ENCODE measurements at places on chromosomes 1 and 21.

- no peak for DNase-seq
Observed at GRCh38 chr1:94070865-94071264, 50.1 kb downstream of the ABCA4 start.

GRCh38 chr1:76659171-76659940 is 207.9 kb upstream of the ST6GALNAC5 start:
- no peak for DNase-seq

DNA sequence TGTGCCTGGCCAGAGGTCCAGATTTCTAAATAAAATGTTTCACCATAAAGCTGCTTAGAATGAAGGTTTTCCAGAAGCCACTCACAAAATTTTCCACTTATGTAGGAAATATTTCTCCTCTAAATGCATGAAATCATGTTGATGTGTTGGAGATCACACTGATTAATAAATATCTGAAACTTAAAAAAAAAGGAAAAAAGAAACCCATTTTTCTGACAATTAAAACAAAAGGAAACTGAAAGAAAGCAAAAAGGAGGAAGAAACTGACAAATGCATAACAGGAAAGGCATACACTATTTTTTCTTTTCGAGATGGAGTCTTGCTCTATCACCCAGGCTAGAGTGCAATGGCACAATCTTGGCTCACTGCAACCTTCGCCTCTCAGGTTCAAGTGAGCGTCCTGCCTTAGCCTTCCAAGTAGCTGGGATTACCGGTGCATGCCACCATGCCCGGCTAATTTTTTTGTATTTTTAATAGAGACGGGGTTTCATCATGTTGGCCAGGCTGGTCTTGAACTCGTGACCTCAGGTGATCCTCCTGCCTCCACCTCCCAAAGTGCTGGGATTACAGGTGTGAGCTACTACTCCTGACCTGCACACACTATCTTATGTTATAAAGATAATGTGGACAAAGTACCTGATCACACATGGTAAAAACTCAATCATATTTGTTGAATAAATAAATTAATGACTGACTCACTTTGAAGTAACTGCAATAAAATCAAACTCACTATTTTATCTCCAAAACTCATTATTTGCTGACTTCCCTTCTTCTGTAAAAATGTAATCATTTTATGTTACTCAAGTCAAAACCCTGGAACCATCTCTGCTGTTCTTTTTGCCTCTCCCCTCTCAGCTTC is 149.8 kb upstream of the NR5A2 start:
- DNase-seq, result no peak

DNA sequence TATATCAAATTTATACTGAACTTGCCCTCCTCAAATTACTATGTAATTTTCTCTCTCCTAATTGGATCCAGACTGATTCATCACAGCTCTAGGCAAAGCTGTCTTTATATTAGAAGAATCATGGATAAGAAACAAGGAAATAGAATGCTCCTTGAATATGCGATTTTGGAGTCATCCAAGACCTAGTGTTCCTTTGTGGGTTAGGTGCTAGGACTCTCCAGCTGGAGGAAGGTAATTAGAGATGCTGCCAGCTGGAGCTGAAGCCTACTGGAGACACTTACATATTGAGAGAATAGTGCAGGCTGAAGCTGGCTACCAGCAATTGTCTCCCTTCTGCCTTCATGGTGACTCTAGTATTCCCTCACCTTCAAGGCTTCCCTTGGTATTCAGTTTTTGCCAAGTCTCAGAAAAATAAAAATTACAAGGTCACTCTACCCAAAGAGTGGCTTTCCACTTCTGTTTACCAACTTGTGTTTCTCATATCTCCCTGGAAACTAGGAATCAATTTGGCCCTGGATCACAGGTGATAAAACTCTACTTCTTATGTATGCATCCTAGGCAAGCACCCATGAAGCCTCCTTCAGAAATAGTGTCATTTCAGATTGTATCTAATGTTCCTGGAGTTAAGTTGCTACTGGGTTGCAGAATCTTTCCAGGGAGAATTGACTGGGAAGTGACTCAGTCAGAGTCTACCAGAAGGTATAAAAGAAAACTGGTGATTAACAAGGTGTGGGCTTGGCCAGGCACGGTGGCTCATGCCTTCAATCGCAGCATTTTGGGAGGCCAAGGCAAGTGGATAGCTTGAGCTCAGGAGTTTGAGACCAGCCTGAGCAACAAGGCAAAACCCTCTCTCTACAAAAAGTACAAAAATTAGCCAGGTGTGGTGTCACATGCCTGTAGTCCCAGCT is 24.4 kb upstream of the DOCK7 start:
- DNase-seq, result no peak

DNA sequence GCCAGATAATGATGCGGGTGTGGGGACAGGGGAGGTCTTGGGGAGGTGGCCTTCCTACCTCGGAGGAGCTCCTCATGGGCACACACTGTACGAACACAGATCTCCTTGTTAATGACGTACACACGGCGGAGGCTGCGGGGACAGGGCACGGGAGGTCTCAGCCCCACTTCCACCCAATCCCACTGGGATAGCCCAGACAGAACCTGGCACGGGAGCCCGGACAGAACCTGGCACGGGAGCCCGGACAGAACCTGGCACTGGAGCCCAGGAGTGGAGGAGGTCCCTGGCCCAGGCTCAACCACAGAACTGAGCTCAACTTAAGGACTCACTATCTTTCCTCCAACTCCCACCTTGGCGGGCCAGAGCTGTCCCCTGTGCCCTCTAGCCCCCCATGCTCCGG is 5.2 kb downstream of the MFAP2 start:
- DNase-seq, result no peak

- peak; percentile 54 for DNase-seq
Observed at GRCh38 chr1:61202854-61203598, 120.7 kb downstream of the NFIA start.

GRCh38 chr1:25800703-25801377 is 847 bp downstream of the SELENON start:
- DNase-seq, result no peak

DNA sequence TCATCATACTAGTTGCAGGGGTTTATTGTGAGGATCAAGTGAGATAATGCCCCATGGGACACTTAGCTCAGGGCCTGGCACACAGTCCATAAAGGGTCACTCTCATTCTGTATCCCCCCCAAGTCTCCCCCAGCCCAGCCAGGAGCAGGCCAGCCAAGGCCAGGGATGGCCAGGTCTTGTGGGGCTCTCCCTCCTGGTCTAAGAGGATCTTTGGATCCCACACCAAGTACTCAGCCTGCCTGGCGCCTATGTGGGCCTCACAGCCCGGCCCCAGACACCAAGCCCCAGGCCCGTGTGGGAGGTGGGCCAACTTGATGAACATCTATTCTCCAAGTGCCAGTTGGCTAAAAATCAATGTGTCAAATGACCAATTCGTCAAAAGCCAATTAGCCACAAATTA is 117.8 kb downstream of the GLIS1 start:
- no peak for DNase-seq

GRCh38 chr1:67031121-67031858 is 22.7 kb downstream of the SLC35D1 start:
- no peak for DNase-seq

- DNase-seq, result peak; percentile 98
Observed at GRCh38 chr1:114352797-114353196, 158.2 kb downstream of the TRIM33 start.

All from NCI-H1694 treated with DMSO at 0.1 percent for 48 hours (cell line).